ENCODE measurements at places on chromosomes 12 and 14.
A peak's percentile ranks its signal among the peaks of the same experiment; 100 is the strongest.

- peak; percentile 6 for DNase-seq
Observed at GRCh38 chr12:24728366-24728765, 220.5 kb downstream of the BCAT1 start.

DNA sequence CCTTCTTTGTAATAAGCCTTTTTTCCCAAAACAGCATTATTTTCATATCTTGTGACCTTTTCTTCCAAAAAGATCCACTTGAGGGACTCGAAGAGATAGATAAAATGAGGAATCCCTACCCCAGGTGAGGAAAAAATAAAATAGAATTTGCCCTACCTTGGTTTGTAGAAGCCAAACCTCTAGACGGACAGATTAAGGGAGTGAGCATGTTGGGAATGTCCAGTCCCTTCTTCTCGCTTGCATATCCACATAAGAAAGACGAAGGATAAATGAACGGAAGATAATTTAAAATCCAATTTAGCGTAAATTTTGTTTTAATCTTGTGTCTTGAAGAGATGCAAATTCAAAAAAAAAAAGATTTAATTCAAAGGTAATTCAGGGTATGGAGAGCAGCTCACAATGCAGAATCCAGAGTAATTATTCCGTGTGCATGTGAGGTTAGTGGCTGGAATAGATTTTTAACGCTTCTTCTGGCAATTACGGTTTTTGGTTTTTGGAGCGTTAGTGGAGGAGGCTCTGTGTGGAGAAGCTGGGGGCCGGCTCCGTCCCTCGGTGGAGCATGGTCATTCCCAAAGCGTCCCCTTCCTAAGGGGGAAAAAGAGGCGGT lies 1.5 kb downstream of the GRIN2B start:
- no peak for DNase-seq

- no peak for DNase-seq
Observed at GRCh38 chr14:71163842-71164629, 256.8 kb downstream of the PCNX1 start.

- no peak for DNase-seq
Observed at GRCh38 chr12:99979471-99979870, 5.3 kb downstream of the ANKS1B start.

GRCh38 chr14:72275242-72275641 lies 343.0 kb downstream of the RGS6 start:
- no peak for DNase-seq

- DNase-seq, result no peak
Observed at GRCh38 chr14:23544511-23545447, 6.8 kb downstream of the ZFHX2 start.

DNA sequence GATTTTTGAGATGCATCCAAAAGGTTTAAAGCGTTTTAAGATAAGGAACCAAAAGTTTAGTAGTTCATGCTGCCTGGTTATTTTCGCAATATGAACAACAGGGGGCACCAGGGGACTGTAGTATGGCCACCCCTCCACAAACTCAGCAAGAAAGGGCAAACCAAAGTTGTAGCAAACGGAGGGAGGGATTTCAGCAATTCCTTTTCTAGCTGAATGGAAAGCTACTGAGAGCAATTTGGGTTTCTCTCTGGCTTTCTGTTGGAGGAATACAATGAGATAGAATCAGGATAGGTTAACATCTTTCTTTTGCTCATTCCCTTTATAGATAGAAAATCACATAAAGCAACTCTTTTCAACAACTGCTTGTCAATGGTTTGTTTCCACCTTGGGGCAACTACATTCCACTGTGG lies 62.5 kb downstream of the DRAM1 start:
- DNase-seq, result peak; percentile 2

GRCh38 chr12:49244176-49244575 lies 20.7 kb upstream of the TUBA1C start:
- DNase-seq, result no peak

DNA sequence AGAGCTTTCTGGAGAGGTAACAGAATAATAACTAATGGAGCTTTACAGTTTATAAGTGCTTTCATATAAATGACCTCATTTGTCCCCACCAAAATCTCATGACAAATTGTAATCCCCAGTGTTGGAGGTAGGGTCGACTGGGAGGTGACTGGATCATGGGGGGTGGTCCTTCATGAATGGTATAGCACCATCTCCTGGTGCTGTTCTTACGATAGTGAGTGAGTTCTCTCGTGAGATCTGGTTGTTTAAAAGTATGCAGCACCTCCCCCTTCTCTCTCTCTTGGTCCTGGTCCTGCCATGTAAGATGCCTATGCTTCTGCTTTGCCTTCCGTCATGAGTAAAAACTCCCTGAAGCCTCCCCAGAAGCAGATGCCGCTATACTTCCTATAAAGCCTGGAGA lies 423.3 kb upstream of the GARIN6 start:
- DNase-seq, result no peak

DNA sequence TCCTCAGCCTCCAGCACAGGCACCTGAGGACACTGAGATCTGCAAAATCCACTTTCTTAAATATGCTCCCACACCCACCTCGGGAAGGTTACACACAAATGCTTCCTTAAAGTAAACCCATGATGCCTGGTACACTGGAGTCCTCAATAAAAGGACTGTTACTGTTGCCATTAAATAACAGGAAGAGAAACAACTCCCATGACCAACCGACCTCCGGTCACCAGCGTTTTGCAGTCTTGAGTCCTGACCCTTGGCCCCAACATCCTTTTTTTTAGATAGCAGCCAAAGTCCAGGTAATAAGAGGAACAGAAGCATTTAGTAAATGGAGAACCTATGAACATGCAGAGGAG lies 42.4 kb downstream of the ITPK1 start:
- DNase-seq, result no peak

DNA sequence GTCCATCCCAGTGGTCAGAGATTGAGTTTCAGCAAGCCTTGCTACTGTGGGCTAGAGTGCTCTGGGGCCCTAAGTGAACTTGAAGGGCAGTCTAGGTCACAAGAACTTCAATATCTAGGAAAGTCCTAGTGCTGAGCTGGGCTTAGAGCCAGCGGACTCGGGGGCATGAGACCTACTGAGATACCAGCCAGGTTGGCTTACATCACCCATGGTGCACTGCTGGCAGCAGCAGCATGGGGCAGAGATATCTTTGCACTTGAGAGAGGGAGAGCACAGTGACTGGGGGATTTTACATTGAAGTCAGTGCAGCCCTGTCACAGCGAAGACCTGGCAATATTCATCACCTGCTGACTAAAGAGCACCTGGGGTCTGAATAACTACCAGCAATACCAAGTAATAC lies 158.3 kb upstream of the PRKD1 start:
- no peak for DNase-seq

GRCh38 chr14:62428429-62429203 lies 616.6 kb downstream of the KCNH5 start:
- DNase-seq, result no peak

- no peak for DNase-seq
Observed at GRCh38 chr12:132774646-132775275, 13.1 kb upstream of the ANKLE2 start.

- no peak for DNase-seq
Observed at GRCh38 chr12:40028296-40028695, 77.6 kb downstream of the SLC2A13 start.

- DNase-seq, result no peak
Observed at GRCh38 chr12:80064269-80064668, 35.1 kb upstream of the OTOGL start.

DNA sequence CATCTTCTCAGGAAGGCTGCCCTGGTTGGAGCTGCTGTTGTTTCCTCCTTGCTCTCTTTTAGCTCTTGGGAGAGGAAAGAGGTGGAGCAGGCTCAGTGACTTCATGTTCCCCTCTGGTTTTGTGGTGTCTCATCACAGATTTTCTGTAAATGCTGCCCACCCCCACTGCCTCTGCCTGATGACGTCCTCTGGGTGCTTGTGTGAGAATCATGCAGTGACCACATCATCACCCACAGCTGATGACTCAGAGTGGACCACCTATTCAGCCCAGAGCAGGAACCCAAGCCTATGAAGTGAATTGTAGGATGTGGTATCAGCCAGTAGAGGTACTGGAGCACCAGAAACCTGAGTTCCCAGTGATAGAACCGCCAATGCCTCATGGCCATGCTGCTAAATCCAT lies at the start of gene GZMB:
GZMB (minus strand) TSS at position 33 of the 400 bp plus-strand sequence; CDS start at position 3, 30 bp downstream.
- no peak for DNase-seq

DNA sequence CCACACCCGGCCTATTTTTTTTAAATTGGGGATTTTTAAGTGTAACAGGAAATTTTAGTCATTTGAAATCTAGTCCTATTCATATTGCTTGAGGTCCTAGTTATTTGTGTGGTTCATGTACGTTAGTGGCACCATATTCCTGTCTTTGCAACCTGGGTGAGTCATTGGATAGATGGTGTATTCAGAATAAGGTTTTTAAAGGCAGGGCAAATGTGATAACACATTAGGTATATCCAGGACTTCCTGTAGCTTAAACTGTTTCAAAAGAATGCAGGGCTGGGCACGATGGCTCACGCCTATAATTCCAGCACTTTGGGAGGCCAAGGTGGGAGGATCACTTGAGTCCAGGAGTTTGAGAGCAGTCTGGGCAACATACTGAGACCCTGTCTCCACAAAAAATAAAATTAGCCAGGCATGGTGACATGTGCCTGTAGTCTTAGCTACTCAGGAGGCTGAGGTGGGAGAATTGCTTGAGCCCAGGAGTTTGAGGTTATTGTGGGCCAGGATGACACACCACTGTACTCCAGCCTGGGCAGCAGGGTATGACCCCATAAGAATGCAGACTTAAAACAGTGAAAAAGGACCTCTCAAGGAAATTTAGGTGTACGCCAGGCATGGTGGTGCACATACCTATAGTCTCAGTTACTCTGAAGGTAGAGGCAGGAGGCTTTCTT lies 8.1 kb downstream of the ATP6V0A2 start:
- no peak for DNase-seq

DNA sequence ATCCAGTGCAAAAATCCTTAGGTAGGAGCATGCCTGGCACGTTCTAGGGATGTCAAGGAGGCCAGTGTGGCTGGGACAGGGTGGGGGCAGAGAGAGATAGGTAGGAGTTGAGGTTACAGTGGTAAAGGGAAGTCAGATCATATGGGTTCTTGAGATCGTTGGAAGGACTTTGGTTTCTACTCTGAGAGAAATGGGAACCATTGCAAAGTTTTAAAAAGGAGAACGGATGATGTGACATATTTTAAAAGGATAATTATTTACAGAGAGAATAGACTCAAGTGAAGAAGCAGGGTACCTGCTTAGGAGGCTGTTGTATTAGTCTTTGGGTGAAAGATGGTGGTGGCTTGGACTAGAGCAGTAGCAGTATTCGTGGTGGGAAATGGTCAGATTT lies 47.6 kb upstream of the ATP2B1 start:
- DNase-seq, result no peak

GRCh38 chr12:106753526-106753925 lies 21.0 kb upstream of the RIC8B start:
- no peak for DNase-seq

All from anterior cingulate cortex (tissue), 58 donors.